IMR-90 (cell line): ENCODE measurements at places on chromosomes 12 and 14. TPM values are rescaled to one million over a fixed set of nuclear protein-coding genes. Genes with fewer than 3 reads are reported as not detected.

DNA sequence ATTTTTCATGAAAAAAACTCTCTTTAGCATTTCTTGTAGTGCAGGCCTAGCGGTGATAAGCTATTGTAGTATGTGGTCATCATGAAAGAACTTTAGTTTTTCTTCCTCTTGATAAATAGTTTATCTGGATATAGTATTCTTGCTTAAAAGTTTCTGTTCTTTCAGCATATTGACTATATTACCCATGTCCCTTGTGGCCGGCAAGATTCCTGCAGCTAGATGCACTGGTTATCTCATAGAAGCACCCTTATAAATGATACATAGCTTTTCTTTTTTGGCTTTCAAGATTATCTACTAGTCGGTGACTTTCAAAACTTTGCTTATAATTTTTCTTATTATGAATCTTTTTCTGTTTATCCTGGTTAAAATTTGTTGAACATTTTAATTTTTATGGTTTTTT lies 234.8 kb downstream of the ALG10 start:
- DNase-seq: no peak

DNA sequence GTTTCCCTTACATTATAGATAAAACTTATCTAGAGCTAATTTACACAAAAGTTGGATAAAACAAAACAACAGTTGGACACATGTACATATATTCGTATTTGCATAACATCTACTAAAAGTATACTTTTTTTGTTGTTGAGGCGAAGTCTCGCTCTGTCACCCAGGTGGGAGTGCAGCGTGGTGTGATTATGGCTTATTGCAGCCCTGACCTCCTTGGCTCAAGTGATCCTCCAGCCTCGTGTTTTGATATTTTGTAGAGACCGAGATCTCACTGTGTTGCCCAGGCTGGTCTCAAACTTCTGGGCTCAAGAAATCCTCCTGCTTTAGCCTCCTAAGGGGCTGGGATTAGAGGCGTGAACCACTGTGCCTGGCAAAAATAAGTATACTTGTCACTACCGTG lies 9.4 kb downstream of the SYNE2 start:
- no peak for DNase-seq

RFX4 gene
- polyA plus RNA-seq: not detected in 2 replicates

- DNase-seq: no peak
Measured at GRCh38 chr14:99707921-99708320, 23.8 kb downstream of the CYP46A1 start.

GOLT1B gene
- 17.8 and 27.2 TPM in 2 replicates for polyA plus RNA-seq

CFAP54 gene
- 0.19 and 0.41 TPM in 2 replicates for polyA plus RNA-seq

GRCh38 chr14:33774161-33774560 lies 176.7 kb downstream of the EGLN3 start:
- DNase-seq: no peak

RDH5 gene
- polyA plus RNA-seq: 18.8 and 21.0 TPM in 2 replicates

GRCh38 chr14:73258845-73259611 lies 21.7 kb downstream of the PAPLN start:
- no peak for DNase-seq

GLRX5 gene
- 31.7 and 40.4 TPM in 2 replicates for polyA plus RNA-seq
